H9 (cell line): ENCODE measurements at places on chromosomes 6 and 20. TPM values are rescaled to one million over a fixed set of nuclear protein-coding genes. Genes with fewer than 3 reads are reported as not detected.

GRCh38 chr6:113351173-113351834 is 505.8 kb upstream of the MARCKS start:
- no peak for DNase-seq

GRCh38 chr6:136092897-136093296 is 157.2 kb downstream of the MTFR2 start:
- DNase-seq: no peak

- no peak for DNase-seq
These were observed 148.7 kb upstream of the JARID2 start for GRCh38 chr6:15096894-15097837.

The BLTP3A gene
- 16.4 and 17.8 TPM in 2 replicates for total RNA-seq

DNA sequence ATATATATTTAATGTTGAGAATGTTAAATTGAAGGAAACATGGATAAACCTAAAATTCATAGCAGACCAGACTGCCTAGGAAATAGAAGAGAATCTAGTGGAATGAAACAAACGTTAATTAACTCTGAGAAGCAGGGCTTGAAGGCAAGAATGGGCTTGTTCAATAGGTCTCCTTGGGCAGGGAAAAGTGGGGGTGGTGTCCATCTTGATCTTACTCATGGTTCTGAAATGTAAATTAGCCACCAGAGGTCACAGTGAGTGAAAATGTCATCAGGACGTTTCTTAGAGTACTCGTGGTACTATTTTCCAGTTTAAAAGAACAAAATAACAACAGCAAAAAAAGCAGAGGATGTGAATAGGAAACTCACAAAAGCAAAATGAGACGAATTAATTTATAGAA is 66.8 kb upstream of the BTBD3 start:
- no peak for DNase-seq

The COL19A1 gene
- total RNA-seq: not detected in 2 replicates
